Bone marrow (tissue), 2 donors: ENCODE measurements at places on chromosomes 12 and 14.

- no peak for DNase-seq
These were observed 159.5 kb downstream of the PTPRO start for GRCh38 chr12:15481846-15482245.

- peak; percentile 77 for DNase-seq
These were observed 6.0 kb downstream of the HDAC7 start for GRCh38 chr12:47813511-47814196.

GRCh38 chr12:30026621-30027234 lies 243.0 kb upstream of the TMTC1 start:
- no peak for DNase-seq

GRCh38 chr12:56816491-56816890 lies 53.4 kb downstream of the HSD17B6 start:
- no peak for DNase-seq

DNA sequence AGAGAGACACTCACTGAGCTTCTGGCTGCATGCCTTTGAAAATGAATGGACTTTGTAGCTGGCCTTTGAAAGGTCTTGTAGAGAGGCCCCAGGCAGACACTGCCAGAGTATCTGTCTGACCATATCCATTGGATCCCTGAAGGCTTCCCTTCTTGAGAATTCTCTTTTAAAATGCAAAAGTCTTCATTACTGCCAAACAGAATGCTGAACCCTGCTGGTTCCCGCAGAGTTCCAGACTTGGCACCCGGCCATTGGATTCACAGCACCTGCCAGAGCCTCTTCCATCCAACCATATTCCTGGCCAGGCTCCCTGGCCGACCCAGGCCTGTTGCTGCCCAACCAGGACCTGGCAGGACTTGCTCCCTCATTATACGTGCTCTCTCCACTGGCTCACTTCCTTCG lies 182.5 kb downstream of the GXYLT1 start:
- DNase-seq: no peak

DNA sequence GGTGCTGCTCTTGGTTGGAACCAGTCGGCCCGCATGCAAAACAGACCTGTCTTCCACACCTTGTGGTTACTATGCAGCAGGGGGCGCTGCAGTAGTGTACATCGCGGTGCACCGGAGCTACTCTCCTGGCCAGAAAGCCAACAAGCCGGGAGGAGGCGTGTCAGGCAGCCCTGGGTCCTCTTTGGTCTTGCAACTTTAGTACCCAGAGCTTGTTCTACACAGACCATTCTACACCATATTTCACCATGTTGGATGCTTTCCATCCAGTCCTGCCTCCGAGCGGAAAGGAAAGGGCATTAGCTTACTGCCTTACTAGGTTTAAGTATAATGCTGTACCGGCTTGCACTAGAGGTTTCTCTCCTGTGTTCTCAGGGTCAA lies 927 bp upstream of the TMTC2 start:
- DNase-seq: peak; percentile 68

DNA sequence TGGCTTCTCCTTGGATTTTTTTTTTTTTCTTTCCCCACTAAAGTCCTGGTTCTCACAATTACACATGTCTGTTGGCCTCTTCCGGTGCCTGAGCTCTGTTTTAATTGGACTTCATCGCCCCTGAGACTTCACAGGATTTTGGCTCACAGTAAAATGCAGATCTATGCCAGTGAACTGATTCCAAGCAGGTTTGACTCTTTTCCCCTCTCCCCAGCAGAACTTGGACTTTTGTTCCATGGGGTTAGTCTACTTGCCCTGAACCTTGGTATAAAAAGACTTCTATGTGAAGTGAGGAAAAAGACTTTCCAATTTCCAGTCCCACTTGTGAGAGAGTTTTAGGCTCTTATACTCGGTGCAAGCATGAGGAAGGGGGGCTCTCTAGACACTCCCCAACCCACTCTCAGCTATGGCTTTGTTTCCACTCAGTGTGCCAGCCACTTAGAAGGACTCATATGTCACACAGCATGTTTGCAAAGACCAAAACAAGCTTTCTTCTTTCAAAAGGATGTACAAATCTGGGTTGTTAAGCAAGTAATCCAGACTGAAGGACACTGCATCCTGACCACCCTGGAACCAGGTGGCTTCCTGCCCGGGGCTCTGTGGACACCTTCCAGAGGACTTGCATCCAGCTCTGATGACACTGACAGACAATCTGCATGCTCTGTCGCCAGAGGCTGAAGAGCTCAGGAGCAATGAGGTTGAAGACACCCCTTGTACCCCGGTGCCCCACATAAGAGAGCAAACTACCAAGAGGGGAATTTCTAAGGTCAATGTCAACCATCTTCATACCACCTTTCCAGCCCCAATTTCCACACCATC lies 221.9 kb upstream of the EGLN3 start:
- DNase-seq: no peak

GRCh38 chr14:51546603-51547258 lies 105.0 kb upstream of the FRMD6 start:
- DNase-seq: no peak

- DNase-seq: no peak
These were observed 275.6 kb downstream of the AACS start for GRCh38 chr12:125340791-125341190.

GRCh38 chr12:49161092-49161795 lies 27.6 kb downstream of the TUBA1A start:
- peak; percentile 20 for DNase-seq

GRCh38 chr14:101979666-101980065 lies 15.3 kb downstream of the DYNC1H1 start:
- no peak for DNase-seq

DNA sequence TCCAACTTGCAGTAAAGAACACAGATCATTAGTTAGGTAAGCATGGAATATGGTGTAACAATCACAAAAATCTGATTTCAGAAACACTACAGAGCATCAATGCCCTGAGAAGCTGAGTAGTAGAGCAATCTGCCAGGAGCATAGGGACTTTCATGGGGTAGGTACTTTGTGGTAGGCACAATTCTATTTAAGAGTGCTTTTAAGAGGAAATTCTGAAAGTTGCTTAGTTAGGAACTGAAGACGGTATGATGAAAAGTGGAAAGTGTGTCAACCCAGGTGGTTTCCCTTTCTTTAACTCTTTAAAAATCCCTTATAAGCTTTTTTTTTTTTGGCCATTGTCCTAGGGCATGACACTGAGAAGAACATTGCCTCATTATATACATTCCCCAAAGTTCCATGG lies 535.7 kb upstream of the FBXO33 start:
- DNase-seq: no peak

DNA sequence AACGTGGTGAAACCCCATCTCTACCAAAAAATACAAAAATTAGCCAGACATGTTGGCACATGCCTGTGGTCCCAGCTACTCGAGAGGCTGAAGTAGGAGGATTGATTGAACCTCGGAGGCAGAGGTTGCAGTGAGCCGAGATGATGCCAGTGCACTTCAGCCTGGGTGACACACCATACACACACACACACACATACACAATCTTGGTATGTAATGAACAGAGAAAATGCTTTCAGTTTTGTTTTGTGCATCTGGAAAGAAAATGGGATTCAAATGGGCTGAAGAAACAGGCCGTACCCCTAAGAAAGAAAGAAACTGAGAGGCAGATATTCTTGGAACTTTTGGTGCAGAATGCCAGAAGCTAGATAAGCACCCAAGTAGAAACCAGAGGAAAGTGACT lies 107.2 kb downstream of the PDE3A start:
- DNase-seq: no peak

DNA sequence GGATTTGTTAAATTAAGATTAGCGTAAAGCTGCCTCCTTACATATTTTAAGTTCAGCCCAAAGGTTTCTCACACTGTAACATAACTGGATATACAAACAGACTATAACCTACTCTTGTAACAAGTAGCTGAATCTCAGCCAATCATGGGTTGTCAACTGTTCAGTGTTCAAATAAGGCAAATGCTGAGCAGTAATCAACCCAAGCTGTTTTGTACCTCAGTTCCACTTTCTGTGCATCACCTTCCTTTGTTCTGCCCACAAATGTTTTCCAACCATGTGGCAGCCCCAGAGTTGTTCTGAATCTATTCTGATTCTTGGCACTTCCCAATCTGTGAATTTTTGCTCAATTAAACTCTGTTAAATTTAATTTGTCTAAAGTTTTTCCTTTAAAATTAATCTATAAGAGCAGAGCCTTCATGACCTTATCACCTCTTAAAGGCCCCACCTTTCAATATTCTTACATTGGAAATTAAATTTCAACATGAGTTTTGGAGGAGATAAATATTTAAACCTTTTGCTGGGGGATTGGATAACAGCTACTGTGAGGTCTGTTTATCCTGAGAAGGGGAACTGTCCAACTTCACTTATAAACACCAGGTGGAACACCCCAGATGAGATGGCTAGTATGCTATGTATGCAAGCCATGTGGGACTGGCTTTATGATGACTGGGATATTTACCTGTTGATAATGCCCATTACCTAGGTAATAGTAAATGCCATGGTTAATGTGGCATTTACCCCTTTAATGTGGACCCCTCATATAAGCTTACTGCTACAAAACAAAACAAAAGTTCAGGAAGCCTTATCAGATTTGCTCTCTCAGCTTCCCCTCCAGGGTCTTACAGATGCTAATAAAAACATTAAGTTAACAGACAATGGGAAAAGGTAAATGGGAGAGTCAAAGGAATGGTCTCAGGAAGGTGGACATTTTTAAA lies 42.2 kb upstream of the ARID2 start:
- DNase-seq: no peak

GRCh38 chr12:124232654-124232987 lies 62.3 kb upstream of the RFLNA start:
- no peak for DNase-seq

DNA sequence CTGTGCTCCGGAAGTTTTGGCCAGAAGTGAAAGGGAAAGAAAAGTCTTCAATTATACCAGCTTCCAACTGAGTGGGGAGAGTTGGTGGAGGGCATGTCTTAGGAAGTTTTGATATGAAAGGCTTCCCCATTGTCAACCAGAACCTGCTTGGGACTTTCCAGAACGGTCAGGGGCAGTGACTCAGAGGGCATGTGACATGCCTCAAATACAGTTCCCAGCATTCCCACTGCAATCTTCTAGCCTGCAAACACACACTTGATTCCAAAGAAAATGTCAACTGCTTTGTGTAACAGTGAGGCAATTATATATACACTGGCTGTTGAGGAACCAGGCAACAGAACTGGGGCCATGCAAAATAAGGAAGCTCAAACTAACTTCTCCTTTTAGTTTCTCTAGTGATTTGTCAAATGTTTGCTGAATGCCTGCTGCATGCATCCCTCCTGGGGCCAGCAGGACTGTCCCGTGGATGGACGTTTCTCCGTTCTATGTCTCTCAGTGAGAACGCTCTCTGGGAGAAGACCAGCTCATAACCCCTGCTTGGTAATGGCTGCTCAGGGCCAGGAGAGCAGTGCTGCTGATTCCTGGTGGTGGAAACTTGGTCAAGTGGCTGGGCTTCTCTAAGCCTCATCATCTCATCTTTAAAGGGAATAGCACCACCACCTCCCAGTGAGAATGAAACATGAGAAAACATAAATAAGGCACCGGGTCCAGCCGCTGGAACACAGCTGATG lies 18.3 kb downstream of the SLC25A47 start:
- peak; percentile 41 for DNase-seq

- DNase-seq: peak; percentile 4
These were observed 718 bp downstream of the CCDC92 start for GRCh38 chr12:123971770-123972456.

DNA sequence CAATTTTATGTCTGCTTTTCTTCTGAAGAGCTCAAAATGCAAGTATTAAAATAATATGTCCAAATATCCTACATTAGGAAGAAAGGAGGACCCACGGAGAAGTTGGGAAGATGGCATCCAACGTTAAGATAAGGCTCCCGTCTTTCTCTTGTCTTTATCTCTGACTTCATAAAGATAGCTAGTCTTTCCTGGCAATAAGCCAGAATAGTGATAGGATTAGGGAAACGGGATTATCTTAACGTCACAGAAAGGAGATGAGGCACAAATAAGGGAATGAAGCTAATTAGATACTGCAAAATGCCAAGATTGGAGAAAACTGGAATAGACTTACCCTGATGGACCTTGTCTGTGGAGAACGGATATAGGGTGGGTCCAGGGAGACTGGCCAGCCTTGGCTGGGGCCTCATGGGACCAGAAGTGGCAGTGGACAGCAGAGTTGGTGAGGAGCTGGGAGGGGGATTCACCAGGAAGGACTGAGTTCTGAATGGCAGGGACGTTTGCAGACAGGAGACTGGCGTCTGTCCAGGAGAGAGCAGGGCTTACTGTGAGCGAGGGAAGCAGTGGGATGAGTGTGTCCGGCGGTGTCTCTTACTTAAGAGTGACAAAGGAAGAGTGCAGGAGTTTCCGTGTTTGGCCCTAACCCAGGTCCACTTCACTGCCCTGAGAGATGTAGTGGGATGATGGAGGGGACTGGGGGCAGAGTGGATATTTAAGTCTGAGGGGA lies 119.9 kb downstream of the CACNA1C start:
- no peak for DNase-seq

DNA sequence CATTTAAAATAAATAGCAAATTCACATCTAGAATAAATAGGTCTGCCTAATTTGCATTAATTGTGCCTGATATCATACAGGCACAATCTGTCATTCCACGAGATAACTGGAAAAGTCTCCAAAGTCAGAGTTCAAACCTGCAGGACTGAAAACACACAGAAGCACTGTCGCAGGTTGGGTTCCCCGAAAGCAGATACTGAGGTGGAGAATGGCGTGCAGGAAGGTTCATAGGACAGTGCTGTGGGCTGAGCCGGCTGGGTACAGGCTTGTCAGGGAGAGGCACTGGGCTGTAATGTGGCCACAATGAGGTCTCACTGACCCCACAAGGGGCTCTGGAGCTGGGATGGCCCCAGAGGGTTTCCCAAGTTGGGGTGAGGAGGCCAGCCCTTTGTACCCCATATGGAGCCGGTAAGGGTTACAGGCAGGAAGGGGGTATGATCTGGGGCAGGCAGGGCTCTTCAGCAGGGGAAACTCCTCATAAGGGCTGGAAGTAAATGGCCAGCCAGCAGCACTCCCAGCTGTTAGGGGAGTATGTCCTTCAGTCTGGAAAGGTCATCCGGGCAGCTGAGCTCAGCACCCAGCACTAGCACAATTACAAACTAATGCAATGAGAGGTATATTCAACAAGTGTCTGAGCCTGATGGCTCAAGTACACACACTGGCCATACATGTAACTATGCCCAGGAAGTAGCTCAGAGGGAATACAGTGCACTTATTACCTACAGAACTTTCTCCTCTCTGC lies 68.5 kb downstream of the NT5DC3 start:
- DNase-seq: no peak

DNA sequence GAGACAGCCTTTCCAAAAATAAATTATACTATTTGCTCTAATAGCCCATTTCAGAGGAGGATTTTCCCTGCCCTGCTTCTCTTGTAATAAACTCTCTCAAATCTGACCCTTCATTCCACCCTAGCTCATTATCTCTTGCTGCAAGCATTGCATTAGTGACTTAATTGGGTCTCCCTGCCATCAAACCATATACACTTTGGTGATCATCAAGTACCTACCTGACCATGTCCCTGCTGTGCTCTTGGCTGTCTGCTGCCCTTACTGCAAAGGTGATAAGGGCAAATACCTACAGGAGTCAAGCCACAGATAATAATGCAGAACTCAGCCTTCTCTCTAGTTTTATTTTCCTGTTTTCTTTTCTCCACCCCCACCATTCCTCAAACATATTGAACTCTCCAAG lies 88.4 kb downstream of the LIN7A start:
- DNase-seq: no peak
